ENCODE measurements at places on chromosomes 1 and 21.

DNA sequence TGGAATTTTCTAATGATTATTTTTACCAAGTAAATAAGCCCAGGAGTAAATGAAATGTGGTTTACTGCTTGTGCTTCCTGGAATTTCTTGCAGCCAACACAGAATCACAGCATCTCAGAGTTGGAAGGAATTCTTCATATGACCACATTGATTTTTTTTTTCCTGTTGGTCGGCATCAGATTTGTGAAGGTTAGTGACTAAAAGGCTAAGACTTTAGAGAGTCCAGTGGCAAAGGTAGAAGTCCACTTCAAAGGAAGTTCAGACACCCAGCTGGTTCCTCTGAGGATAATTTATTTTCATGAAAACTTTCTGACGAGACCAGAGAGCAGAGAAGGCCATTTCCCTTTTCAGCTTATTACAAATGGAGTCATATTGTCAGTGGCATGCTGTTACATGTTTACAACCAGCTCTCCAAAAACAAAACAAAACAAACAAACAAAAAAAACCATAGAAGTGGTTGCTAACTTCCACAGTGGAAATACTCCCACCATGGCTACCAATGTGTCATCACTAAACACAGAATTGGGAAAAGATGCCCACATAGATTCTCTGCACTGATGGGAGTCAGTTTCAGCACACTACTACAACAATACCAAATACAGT is 77.2 kb upstream of the CDC42BPA start:
- no peak for DNase-seq

GRCh38 chr1:234243521-234244260 is 129.6 kb upstream of the COA6 start:
- no peak for DNase-seq

DNA sequence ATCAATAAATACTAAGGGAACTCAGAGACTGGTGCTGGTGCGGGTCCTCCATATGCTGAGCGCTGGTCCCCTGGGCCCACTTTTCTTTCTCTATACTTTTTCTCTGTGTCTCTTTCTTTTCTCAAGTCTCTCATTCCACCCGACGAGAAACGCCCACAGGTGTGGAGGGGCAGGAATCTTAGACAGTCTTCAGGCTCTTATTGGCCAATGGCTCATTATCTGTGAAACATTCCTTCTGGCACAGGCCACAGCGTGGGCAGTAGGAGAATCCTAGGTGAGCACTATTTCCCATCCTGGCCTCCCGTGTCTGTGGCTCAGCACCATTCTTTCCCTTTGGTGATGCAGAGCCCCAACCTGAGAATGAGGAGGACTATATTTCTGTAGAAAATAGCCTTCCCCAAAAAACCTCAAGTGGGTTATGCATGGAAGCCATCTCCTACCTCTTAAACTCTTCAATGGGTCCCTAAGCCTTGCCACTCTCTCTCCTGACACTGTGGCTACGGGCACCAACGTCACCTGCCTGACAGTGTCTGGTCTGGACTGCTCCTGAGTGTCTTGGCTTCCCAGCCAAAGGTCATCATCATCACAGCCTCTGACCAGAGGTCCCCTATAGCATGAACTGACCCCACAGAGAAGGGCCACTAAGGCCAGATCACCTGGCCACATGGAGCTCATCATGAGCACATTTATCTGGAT is 6.2 kb upstream of the SLAMF1 start:
- no peak for DNase-seq

- no peak for DNase-seq
Measured at GRCh38 chr1:206829282-206829681, 36.1 kb upstream of the IL20 start.

DNA sequence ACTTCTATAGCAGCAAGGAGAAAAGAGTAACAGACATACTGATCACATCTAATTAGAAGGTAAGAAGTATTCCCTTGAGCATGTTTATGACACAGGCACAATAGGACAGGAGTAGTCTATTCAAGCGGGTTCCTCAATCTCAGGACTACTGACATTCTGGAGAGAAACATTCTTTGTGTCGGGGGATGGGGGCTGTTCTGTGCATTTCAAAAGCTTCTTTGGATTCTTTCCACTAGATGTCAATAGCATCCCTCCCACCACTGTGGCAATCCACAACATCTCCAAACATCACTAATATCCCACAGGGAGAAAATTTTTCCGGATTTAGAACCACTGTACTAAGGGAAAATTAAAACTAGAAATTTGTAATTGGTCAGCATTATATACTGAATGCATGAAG is 56.9 kb downstream of the ADAMTS5 start:
- peak; percentile 89 for DNase-seq

DNA sequence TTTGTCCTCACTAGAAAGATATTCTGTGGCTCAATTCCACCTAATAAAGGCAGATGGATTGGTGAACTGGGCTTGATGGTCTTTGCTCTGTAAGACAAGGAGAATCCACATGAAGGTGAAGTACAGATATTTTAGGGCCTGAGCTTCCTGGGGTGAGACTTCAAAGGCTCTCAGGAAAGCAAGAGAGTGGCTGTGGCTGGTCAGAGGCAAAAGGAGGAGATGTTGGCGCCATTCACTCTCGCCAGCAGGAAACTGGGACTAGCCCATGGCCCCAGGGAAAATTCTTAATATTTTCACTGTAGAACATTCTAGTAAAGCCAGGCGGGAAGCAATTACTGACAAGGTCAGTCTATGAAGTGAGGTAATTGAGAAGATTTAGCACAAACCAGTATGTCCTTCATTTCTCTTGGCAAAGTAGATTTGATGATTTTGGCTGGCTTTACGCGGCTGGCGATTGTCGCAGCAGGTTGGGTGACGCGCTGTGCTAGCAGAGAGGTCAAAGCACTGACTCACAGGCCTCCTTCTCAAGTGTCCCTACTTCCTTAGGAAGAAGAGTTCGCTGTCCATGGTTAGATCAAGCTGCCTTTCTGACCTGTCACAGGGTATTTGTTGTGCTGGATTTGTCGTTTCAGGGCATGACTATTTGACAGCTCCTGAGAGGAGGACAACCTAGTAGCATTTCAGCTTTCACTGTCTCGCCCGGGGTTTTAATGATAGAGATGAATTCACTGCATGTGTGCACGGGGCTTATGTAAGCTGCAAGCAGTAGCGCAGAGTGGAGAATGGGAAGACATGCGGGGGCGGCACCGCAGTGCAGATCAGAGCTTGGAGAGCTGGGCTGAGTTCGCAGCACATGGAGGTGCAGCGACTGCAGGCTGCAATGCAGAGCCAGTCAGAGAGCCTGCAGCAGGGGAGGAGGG is 32.7 kb downstream of the XCL1 start:
- peak; percentile 36 for DNase-seq

- no peak for DNase-seq
Measured at GRCh38 chr1:162386292-162387225, 5.0 kb downstream of the C1orf226 start.

DNA sequence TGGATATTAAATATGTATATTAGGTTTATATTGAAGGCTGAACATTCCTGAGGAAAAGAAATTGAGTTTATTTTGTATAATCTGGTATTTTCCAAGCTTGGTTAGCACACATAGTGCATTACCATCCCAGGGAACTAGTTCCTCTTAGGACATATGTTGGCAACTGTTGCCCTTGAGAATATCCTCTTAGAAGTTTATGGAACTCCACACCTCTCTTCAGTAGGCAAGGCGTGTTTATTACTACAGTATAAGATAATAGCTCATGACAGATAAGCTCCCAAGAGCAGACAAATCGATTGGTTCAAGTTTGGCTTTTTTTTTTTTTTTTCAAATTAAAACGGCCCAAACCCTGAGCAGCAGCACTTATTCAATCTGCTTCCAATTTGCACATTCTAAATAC is 59.8 kb upstream of the SIPA1L2 start:
- DNase-seq = no peak

DNA sequence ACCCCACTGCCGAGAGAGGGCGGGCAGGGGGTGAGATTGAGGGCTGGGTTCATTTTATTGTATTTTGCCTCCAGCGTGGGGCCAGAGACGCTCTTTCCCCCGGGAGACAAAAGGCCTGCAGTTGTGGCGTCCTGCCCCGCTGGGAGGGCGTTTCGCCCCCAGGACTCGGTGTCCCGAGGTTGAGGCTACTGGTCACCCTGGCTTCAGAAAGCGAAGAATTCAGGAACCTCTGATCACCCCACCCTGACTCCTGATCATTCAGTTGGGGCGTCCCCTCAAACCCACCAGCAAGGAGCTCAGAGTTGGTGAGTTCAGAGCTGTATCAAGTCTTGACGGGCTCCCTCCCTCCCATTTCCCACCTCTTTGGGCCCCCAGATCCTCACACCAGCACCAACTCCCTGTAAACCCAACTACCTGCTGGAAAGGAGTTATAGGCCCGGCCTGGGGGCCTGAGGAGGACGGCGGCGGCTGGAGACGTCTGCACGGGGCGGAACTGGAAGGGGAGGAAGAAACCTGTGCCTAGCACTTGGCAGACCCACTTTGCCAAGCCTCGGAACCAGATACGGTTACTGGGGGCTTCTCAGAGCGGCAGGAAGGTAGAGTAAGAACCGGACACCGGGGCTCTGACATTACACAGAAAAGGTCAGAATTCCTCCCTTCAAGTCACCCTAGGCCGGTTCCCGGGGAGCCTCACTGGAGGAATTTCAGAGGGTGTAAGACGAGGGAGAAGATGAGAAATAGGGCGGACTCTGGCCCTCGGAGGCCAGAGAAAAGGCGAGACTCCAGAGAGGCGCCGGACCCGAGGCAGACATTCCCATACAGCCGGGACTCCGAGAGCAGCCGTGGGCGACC is 761 bp upstream of the PAX7 start:
- peak; percentile 50 for DNase-seq

DNA sequence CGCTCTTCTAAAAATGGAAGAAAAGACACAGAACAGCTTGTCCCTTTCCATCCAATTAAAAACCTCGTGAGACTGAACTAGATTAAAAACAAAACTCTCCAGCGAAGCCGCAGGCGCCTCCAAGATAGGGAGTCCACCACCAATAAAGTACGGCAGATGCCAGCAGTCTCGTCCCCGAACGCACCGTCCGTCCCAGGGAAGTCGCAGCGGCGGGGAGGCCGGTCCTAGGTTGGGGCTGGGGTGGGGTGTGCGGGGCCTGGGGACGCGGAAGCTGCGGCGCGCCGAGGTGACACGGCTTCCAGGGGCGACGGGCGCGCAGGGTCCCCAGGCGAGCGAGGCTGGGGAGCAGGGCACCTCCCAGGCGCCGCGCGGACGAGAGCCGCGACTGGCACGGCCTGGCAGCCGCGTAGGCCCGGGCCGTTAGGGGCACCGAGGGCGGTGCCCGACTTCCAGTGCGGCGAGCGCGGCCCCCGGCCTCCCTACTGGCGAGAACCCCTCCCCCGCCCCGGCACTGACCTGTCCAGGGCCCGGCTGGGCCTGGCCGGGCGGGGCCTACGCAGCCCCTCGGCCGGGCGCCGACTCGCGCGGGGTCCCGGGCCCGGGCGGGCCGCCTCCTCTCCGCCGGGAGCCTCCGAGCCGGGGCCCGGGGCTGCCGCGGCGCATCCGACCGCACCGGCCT is 28.3 kb upstream of the A3GALT2 start:
- peak; percentile 61 for DNase-seq

DNA sequence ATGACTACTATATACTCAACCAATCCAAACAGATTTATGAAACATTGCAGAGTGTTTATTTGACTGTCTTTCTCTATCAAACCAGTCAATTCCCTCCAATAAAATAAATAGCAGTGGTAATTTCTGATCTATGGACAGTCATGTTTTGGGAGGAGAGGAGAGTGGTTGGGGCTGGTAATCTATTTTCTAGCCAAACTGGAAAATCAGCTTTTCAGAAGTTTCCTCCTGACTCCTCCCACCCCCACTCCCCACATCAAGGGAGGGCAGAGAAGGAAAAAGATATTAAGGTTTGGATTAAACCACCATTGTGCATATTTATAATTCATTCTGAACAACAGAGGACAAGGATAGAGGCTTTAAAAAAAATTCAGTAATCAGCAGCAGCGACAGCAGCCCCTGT is 69.4 kb upstream of the SOX13 start:
- DNase-seq = peak; percentile 37

DNA sequence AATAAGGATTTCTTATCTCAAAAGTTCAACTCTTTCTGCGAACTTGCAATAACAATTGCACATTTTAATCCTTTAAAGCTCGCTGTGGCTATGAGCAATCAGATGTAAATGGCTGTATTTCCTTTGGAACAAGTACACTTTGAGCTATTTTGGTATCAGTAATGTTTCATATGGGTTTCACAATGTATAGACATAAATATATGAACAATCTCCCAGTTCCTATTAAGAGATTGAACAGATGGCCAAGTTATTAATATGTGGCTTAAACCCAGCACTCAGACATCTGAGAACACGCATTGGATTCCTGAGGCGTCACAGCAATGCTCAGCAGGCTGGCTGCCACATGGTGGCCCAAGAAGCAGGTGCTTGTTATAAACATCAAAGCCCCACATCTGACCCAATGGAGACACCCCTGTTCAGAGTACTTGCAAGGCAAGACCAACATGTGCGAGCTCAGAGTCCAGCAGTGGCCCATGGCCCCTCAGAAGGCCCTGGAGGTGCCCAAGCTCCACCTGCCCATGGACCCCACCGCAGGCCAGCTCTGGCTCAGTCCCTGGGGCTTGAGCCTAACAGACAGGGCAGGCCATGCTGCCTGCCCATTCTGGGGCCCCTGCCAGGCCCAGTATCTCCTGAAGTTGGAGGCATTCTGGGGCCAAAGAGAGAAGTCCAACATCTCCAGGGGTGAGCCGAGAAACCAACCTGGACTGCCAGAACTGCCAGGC is 23.7 kb downstream of the PSMG1 start:
- no peak for DNase-seq

DNA sequence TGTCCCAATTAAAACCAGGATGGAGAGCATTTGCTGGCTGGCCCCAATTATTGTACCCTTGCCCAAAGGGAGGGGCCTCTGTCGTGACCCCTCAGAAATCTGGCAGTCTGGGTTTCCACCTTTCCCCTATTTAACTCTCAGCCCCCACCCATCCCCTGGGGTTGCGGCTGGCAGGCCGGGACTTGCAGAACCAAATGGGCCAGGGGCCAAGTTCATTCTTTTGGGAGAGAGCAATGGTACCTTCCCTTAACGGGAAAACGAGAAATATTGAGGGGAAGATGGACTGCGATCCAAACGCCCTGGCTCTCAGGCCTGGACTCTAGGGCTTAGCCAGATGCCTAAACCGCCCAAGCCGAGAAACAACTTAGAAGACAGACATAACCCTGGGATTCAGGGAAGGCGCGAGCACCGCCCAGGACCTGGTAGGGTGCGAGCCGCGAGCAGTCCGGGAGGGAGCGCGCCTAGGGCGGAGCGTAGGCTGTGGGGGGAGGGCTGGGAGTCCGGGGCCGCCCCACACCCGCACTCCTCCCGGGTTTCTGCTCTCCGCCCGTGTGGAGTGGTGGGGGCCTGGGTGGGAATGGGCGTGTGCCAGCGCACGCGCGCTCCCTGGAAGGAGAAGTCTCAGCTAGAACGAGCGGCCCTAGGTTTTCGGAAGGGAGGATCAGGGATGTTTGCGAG is at the start of gene SLC27A3:
SLC27A3 (plus strand) TSS at position 628 of the 678 bp plus-strand sequence. CDS start 91 bp downstream, outside the sequence.
- DNase-seq = peak; percentile 64
